ENCODE measurements at places on chromosomes 5 and 9. TPM values are rescaled to one million over a fixed set of nuclear protein-coding genes. Genes with fewer than 3 reads are reported as not detected.

DNA sequence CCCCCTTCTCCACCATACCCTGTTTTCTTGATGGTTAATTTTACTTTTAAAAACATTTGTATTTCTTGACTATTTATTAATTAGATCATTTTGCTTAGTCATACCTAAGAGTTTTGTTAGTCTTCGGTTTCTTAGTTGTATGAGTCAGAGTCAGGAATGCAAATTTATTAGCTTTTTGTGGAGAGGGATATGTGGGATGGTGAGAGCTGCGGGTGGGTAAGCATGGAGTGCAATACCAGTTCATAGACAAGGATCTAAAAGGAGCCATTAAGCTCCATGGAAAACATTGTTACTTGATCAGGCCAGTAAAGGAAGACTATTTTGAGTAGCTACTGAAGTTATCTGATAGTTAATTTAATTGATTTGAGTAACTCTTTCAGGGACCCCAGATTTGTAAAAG lies 77.5 kb downstream of the ZSWIM6 start:
- peaks cover 50% of the 10 kb centered on the region for H3K4me1 ChIP-seq
- no peak overlapping the region for H3K27ac ChIP-seq
- H3K36me3 ChIP-seq, result no peaks in the 10 kb centered on the region
- H3K4me3 ChIP-seq, result no peak overlapping the region
- DNase-seq, result peak; percentile 67

Gene CTXN3
- not detected for total RNA-seq

DNA sequence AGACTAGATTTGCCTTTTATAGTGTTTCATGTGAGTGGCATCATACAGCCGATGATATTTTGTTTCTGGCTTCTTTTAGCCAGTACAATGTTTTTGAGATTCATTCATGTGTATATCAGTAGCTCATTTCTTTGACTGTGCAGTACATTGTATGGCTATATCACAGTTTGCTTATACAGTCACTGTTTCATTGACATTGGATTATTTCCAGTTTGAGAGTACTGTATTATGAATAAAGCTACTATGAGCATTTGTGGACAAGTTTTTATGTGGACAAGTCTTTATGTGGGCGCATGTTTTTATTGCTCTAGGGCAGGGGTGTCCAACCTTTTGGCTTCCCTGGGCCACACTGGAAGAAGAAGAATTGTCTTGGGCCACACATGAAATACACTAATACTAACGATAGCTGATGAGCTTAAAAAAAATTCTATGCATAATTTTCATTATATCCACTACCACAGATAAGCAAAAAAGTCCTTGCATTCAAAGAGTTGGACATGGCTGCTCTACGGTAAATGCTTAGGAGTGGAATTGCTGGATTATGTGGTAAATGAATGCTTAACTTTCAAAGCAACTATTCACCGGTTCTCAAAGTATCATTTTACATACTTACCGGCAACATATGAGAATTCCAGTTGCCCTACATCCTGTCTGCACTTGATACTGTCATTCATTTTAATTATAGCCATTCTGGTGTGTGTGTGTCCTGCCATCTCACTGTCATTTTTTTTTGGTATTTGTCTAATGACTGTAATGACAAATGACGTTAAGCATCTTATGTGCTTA lies 177.8 kb downstream of the RGS3 start:
- H3K27me3 ChIP-seq, result no peaks in the 10 kb centered on the region
- H3K4me1 ChIP-seq, result peaks cover 9% of the 10 kb centered on the region
- H3K27ac ChIP-seq, result no peak overlapping the region
- H3K4me3 ChIP-seq, result no peak overlapping the region
- no peaks in the 10 kb centered on the region for H3K36me3 ChIP-seq

Gene ANXA6
- 240 TPM for total RNA-seq

- H3K4me3 ChIP-seq, result peak within 1 kb of the TSS; percentile 9
- DNase-seq, result no peak
- H3K36me3 ChIP-seq, result no peaks in the 10 kb centered on the region
Observed at GRCh38 chr9:32783168-32783891, at the start of gene TMEM215. TMEM215 (plus strand) TSS chr9:32783540; CDS start chr9:32784184, 644 bp downstream.

GRCh38 chr5:57082441-57083067 lies 91.3 kb upstream of the GPBP1 start:
- H3K36me3 ChIP-seq, result no peaks in the 10 kb centered on the region
- no peak overlapping the region for H3K4me3 ChIP-seq
- H3K27me3 ChIP-seq, result no peaks in the 10 kb centered on the region
- no peaks in the 10 kb centered on the region for H3K4me1 ChIP-seq

Gene CCNI2
- total RNA-seq, result 56.7 TPM

DNA sequence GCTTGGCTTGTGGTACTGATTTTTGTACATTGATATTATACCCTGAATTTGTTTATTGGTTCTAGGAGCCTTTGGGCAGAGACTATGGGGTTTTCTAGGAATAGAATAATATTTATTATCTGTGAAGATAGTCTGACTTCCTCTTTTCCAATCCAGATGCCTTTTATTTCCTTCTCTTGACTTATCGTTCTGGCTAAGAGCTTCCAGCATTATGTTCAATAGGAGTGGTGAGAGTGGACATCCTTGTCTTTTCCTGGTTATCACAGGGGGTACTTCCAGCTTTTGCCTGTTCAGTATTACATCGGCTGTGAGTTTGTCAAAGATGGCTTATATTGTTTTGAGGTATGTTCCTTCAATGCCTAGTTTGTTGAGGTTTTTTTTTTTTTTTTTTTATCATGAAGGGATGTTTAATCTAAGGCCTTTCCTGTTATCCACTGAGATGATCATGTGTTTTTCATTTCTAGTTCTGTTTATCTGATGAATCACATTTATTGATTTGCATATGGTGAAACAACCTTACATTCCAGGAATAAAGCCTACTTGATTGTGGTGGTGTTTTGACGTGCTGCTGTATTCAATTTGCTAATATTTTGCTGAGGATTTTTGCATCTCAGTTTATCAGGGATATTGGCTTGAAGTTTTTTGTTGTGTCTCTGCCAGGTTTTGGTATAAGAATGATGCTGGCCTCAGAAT lies 77.5 kb downstream of the CERT1 start:
- no peak overlapping the region for H3K27ac ChIP-seq
- H3K36me3 ChIP-seq, result no peaks in the 10 kb centered on the region
- peaks cover 7% of the 10 kb centered on the region for H3K4me1 ChIP-seq
- no peaks in the 10 kb centered on the region for H3K27me3 ChIP-seq

- H3K36me3 ChIP-seq, result peaks cover 63% of the 10 kb centered on the region
- H3K4me3 ChIP-seq, result no peak overlapping the region
- H3K4me1 ChIP-seq, result no peaks in the 10 kb centered on the region
- no peak for DNase-seq
Observed at GRCh38 chr9:125438506-125439433, 177.1 kb downstream of the GAPVD1 start.
